ENCODE measurements at places on chromosomes 11 and 22. TPM values are rescaled to one million over a fixed set of nuclear protein-coding genes. Genes with fewer than 3 reads are reported as not detected.

The USP35 gene
- polyA plus RNA-seq, result 14.6 TPM

The FREY1 gene
- polyA plus RNA-seq, result not detected

The OTUB1 gene
- polyA plus RNA-seq, result 134 TPM

The BIK gene
- 1.00 TPM for polyA plus RNA-seq

The PHF21B gene
- 11.9 TPM for polyA plus RNA-seq

The PKNOX2 gene
- 41.2 TPM for polyA plus RNA-seq

The OR8G5 gene
- polyA plus RNA-seq, result not detected

The PDE3B gene
- polyA plus RNA-seq, result 16.5 TPM

The SDHAF2 gene
- 40.3 TPM for polyA plus RNA-seq

The KDELR3 gene
- polyA plus RNA-seq, result 11.4 TPM

The JHY gene
- 9.5 TPM for polyA plus RNA-seq

The CEND1 gene
- 162 TPM for polyA plus RNA-seq

The MUC5AC gene
- polyA plus RNA-seq, result not detected

The MFNG gene
- 11.1 TPM for polyA plus RNA-seq

The C11orf52 gene
- 0.81 TPM for polyA plus RNA-seq

The LDHAL6A gene
- 1.6 TPM for polyA plus RNA-seq

The SLC22A25 gene
- polyA plus RNA-seq, result not detected

The CSNK1E gene
- polyA plus RNA-seq, result 227 TPM

The OR8H1 gene
- not detected for polyA plus RNA-seq

The NAALAD2 gene
- 21.8 TPM for polyA plus RNA-seq

The MUC5B gene
- polyA plus RNA-seq, result 0.44 TPM

The GRIK4 gene
- polyA plus RNA-seq, result 23.2 TPM

The KRTAP5-7 gene
- 1.0 TPM for polyA plus RNA-seq

The SEC14L6 gene
- polyA plus RNA-seq, result 2.6 TPM

The PKP3 gene
- 0.77 TPM for polyA plus RNA-seq

The OR51L1 gene
- polyA plus RNA-seq, result not detected

The NXPE1 gene
- not detected for polyA plus RNA-seq

The PGA4 gene
- polyA plus RNA-seq, result not detected

The TBX1 gene
- polyA plus RNA-seq, result 0.63 TPM

The OR10G8 gene
- not detected for polyA plus RNA-seq

The ZNF143 gene
- 18.4 TPM for polyA plus RNA-seq

The HBE1 gene
- 9.3 TPM for polyA plus RNA-seq
